Smooth muscle cell of the pulmonary artery (primary cell): ENCODE measurements at places on chromosomes 5 and 9. TPM values are rescaled to one million over a fixed set of nuclear protein-coding genes. Genes with fewer than 3 reads are reported as not detected.

Gene SH3RF2
- 1.6 and 13.1 TPM in 2 replicates for total RNA-seq

Gene TICAM2
- total RNA-seq, result 4.3 and 4.8 TPM in 2 replicates

Gene NINJ1
- total RNA-seq, result 36.2 and 71.6 TPM in 2 replicates

Gene MAMDC2
- total RNA-seq, result 4.7 and 8.6 TPM in 2 replicates

Gene MSX2
- total RNA-seq, result 0.83 and 3.8 TPM in 2 replicates

Gene ANKRD31
- total RNA-seq, result under 0.01 and 0.03 TPM in 2 replicates

Gene LCP2
- total RNA-seq, result not detected in 2 replicates

Gene CDX1
- 0.17 and 0.91 TPM in 2 replicates for total RNA-seq

Gene ARL14EPL
- total RNA-seq, result not detected in 2 replicates

Gene UBTD2
- 19.8 and 29.0 TPM in 2 replicates for total RNA-seq

Gene PCDHA9
- total RNA-seq, result 0.07 and 0.10 TPM in 2 replicates

Gene LIFR
- 13.4 and 30.1 TPM in 2 replicates for total RNA-seq

Gene SLC1A1
- total RNA-seq, result 25.8 and 70.4 TPM in 2 replicates

Gene AK1
- total RNA-seq, result 54.9 and 66.2 TPM in 2 replicates

Gene RBM22
- total RNA-seq, result 17.5 and 17.6 TPM in 2 replicates

Gene MEF2C
- total RNA-seq, result 19.5 and 36.2 TPM in 2 replicates

Gene ZNF454
- 1.9 and 2.8 TPM in 2 replicates for total RNA-seq

Gene CCDC152
- 0.26 and 3.0 TPM in 2 replicates for total RNA-seq

Gene ZNF883
- 3.2 and 3.3 TPM in 2 replicates for total RNA-seq

Gene TLX3
- total RNA-seq, result not detected in 2 replicates

Gene THOC3
- total RNA-seq, result 15.6 and 21.1 TPM in 2 replicates

Gene MPDZ
- 82.4 and 83.3 TPM in 2 replicates for total RNA-seq

Gene GFI1B
- not detected in 2 replicates for total RNA-seq

Gene PANK3
- total RNA-seq, result 35.9 and 43.9 TPM in 2 replicates

Gene TAF11L10
- not detected in 2 replicates for total RNA-seq

Gene GKAP1
- 0.50 and 0.52 TPM in 2 replicates for total RNA-seq

Gene OR1Q1
- 0.59 TPM in 1 of 2 replicates, not detected in the other for total RNA-seq

Gene SOHLH1
- not detected in 2 replicates for total RNA-seq

Gene PLAC8L1
- 0.20 and 0.52 TPM in 2 replicates for total RNA-seq

Gene GBGT1
- total RNA-seq, result 3.8 and 5.7 TPM in 2 replicates

Gene MYORG
- 2.2 and 2.5 TPM in 2 replicates for total RNA-seq

Gene NR5A1
- total RNA-seq, result not detected in 2 replicates

Gene LMAN2
- 456 and 488 TPM in 2 replicates for total RNA-seq

Gene PCDHB5
- 0.36 and 2.2 TPM in 2 replicates for total RNA-seq

Gene PCDHB11
- total RNA-seq, result 0.69 and 0.85 TPM in 2 replicates

Gene EQTN
- total RNA-seq, result not detected in 2 replicates

Gene APBA1
- 14.5 and 21.8 TPM in 2 replicates for total RNA-seq

Gene DCTN4
- 58.0 and 61.5 TPM in 2 replicates for total RNA-seq

Gene CCDC69
- total RNA-seq, result 0.65 and 1.0 TPM in 2 replicates

Gene TIMD4
- not detected in 2 replicates for total RNA-seq

Gene PCDHB9
- total RNA-seq, result 0.40 and 0.59 TPM in 2 replicates

Gene PCBD2
- total RNA-seq, result 3.6 TPM in 2 replicates

Gene PKD2L2
- not detected in 2 replicates for total RNA-seq

Gene LRRC19
- not detected in 2 replicates for total RNA-seq

Gene PCDHGA3
- 0.79 and 3.0 TPM in 2 replicates for total RNA-seq

Gene ANKDD1B
- 0.96 and 1.2 TPM in 2 replicates for total RNA-seq

Gene OSMR
- total RNA-seq, result 165 and 241 TPM in 2 replicates

Gene PRR16
- 7.7 and 8.5 TPM in 2 replicates for total RNA-seq

Gene KIF3A
- 10.9 and 13.5 TPM in 2 replicates for total RNA-seq
